ENCODE measurements at places on chromosomes 6 and 20.

DNA sequence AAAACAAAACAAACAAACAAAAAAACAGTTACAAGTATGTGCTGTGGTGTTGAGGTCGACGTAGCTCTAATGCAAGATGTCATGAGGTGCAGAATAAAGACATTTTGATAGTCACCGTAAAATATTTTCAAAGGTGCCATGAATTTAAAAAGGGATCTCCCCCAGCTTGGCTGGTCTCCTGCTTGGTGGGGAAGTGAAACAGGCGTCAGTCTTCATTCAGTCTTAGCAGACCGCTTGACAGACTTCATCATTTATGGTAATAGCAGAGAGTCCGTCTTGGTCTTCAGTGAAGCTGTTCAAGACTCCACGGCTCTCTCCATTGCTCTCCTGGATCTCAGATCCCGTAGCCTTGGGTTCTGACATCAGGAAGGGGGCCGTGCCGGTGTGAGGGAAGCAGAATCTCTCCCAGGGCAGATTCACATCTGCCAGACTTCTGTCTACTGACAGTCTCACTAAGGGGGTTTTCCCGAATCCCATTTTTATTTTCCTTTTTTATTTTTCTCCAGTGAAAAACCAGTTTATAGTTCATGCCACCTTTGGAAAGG is 1.6 kb downstream of the SLC24A3 start:
- no peak for DNase-seq

DNA sequence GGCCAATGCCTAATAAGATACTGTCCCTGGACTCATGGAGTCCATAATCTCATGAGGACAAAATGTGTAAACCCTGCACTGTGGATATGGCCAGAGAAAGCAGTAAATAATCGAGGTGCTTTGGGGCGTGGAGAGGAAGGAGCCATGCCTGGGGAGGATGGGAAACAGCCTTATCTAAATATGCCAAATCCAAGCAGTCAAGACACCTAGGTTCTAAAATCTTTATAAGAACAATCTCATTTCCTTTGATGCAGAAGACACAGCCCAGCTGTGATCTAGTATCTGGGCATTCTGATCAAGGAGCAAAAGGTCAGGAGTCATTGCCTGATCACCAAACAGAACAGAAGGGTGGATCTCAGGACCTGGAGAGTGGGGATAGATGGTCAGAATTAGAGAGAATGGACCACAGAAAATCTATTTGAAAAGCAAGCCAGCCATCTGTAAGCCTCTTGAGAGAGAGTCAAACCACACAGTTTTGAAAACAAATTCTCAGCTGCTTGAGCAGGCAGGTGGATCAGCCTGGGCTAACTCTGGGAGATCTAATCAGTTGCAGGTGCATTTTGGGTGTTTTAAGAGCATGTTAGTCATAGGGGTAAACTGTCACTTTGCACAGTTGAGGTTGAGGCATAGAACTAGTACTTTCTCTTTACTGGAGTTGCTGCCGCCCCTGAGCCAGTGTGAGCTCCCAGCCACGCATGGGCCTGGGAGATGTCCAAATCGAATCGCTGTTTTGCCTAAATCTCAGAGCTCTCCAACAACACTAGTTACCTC is 130.8 kb upstream of the TNFAIP3 start:
- no peak for DNase-seq

DNA sequence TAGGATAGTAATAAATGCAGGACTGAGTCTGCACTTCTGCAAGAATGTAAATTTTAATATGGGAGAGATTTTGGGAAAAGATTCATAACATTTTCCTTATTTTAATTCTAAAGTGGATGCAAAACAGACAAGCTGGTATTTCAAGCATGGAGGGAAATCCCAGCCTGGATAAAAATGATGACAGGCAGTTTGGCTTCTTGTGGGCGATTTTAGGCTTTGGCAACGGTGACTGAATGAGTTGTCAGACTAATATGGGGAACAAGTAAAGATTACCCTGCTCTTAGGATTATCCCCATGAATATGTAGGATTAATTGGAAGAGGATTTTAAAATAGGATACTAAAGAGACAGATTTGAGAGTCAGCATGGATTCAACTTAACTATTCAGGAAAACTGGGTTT is 21.0 kb downstream of the OGFRL1 start:
- no peak for DNase-seq

DNA sequence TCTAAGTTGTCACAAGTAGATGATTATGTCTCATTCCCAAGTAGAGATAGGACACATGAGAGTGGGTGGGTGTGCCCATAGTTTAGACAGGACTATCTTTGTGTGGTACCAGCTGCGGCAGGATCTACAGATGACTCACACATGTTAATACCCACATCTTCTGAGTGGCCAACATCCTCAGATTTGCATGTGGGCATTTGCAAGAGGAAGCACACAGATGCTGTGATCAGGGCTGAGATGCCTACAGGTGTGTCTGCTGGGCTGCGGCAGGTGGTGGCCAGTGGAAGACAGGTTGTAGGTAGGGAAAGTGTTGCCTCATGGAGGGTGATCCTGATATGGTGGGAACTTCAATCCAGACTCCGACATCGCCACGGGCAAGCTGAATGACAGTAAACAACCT is 50.8 kb downstream of the UTRN start:
- no peak for DNase-seq

DNA sequence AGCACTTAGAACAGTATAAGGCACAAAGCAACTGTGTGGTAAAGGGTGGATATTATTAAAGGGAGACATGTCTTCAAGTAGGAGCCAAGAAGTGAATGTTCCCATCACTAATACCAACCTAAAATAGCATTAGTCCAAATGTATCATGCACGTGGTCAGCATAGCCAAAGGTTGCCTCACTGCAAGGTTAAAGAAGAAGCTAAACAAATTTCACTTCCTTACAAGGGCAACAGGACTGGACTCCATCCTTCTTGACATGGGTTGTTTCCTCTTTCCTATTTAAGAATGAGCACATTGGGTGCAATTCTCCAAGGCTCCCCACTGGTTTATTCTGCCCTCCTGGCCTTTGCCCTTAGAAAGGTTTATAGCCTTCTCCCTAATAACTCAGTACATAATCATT is 186.7 kb downstream of the PHACTR1 start:
- DNase-seq, result no peak

DNA sequence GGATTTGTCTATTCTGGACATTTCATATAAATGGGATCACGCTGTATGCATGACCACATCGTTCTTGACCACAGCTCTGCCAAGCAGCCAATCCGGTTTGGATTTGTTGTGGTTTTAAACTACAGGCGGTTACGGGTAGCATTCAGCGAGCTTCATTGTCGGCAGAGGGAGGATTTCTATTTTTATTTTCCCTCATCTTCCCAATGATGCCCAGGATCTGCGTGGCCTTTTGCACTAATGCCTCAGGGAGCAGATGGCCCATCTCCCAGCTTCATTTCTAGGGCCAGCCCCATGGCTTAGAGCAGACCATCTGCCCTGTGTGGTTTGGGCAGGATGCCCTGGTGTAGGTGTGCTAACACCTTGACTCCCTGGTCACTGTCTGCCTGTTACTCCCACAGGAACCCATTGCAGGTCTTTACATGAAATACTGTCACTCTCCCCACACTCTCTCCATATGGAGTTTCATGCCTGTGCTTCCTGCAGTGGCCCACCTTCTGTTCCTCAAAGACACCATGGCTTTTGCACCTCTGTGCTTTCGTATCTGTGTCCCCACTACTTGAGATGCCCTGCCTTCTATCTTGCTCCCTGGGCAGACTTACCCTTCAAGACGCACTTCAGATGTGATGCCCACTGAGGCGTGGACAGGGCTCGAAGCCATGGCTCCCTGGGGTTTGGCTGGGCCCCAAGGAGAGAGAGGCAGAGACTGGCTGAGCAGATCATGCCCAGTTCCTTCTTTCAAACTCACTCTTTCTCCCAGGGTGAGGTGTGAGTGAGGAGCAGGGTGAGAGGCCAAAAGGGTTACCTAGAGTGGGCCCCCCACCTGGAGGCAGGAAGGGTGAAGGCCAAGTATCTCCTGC is 26.0 kb downstream of the SDCBP2 start:
- DNase-seq, result no peak

GRCh38 chr6:35223396-35223795 is 9.6 kb downstream of the SCUBE3 start:
- DNase-seq, result no peak

DNA sequence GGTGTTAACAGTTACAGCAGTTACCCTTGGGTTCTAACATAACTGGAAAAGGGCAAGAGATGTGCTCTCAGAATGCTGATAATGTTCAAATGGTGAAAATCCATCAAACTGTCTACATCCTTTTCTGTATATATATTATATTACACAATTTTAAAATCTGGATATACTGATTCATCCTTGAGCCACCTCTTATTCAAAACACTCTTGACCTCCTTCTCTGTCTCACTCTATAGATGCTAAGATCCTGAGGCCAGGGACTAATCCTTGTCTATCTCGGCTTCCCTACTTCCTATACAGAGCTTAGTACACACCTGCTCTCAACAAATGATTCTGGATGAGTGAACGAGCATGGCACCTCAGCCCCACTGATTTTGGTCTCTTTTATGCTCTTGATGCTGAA is 47.3 kb downstream of the HIVEP2 start:
- DNase-seq, result no peak

Measured in skin of body (tissue), 3 donors.